ENCODE measurements at places on chromosomes 11 and 22.
A peak's percentile ranks its signal among the peaks of the same experiment; 100 is the strongest.

- DNase-seq: no peak
These were observed 389 bp downstream of the MICALL1 start for GRCh38 chr22:37906364-37907008.

DNA sequence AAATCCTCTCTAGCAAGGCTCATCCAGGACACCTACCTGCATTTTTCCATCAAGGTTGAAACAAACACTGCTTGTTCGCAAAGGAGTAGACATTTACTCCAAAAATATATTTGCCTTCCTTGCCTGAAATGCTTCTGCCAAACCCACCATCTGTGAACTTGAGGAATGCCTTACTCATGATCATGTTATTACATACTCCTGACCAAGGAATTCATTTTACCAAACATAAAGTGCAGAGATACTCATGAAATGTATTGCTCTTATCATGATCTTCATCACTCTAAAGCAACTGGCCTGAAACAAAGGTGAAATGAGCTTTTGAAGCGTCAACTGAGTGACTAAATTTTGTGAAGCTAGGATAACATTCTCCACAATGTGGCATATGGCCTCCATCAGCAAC is 243.1 kb upstream of the CCDC179 start:
- DNase-seq: no peak

- DNase-seq: no peak
These were observed 137.3 kb upstream of the THY1 start for GRCh38 chr11:119560291-119560690.

DNA sequence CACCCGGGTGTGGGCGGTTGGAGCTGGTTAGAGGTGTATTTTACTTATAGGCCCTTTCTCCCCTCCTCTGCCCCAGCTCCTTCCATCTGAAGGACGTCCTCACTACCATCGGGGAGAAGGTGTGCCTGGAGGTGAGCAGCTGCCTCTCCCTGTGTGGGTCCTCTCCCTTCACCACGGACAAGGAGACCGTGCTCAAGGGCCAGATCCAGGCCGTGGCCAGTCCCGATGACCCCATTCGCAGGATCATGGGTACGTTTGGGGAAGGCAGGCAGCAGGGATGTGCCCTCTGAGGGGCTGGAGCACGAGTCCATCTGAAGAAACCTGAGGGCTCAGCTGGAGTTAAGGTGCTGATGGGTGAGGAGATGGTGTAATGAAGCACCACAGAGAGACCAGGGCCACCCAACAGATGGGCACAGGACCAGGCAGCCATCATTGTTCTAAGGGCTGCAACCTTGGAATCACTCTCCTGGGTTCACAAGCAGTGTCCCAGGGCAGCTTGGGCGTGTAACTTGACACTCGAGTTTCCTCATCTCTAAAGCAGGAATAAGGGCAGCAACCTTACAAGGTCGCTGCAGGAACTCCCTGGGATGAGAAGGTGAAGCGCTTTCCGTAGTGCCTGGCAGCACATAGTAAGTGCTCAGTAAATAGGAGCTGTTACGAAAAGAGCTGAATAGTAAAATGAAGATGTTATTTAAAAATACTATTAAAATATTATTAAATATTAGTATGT is 29.4 kb downstream of the TCP11L1 start:
- no peak for DNase-seq

DNA sequence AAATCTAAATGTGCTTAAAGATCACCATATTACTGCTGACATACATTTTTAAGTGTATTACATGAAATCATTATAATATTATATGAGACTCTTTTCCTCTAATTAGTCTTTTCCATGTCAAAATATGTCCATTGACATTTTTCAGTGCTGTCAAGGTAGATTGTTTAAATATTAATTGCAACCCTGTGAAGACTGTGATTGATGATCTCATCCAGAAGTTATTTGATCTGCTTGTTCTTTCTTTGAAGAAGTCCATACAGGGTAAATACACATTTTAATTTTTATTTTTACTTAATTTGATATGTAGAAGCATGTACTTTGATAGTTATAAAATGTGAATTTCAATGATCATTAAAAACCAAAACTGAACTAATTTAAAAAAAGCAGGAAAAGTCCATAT is 38.4 kb downstream of the DYNC2H1 start:
- DNase-seq: no peak

- DNase-seq: no peak
These were observed 4.3 kb upstream of the SGSM3 start for GRCh38 chr22:40366068-40366467.

GRCh38 chr11:109892321-109892794 is 200.8 kb upstream of the ZC3H12C start:
- no peak for DNase-seq

DNA sequence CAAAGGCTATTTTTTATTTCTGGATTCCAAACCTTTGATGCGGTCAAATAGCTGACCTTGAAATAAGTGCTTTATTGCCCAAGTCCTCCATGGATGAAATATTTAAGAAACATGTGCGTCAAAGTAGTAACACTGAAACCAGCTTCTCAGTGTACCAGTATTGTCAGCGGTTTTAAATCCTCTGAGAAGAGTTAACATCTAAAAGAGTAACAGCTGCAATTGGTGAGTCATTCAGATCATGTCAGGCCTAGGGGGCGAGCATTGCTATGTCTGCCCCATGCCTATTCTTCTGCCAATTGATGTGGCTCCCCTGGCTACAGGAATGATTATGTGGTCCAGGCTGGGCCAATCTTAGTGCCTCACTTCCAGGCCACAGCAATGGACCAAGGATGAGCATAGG is 263.3 kb upstream of the SORL1-AS1 start:
- no peak for DNase-seq

- no peak for DNase-seq
These were observed 61.3 kb upstream of the NARS2 start for GRCh38 chr11:78635814-78636506.

DNA sequence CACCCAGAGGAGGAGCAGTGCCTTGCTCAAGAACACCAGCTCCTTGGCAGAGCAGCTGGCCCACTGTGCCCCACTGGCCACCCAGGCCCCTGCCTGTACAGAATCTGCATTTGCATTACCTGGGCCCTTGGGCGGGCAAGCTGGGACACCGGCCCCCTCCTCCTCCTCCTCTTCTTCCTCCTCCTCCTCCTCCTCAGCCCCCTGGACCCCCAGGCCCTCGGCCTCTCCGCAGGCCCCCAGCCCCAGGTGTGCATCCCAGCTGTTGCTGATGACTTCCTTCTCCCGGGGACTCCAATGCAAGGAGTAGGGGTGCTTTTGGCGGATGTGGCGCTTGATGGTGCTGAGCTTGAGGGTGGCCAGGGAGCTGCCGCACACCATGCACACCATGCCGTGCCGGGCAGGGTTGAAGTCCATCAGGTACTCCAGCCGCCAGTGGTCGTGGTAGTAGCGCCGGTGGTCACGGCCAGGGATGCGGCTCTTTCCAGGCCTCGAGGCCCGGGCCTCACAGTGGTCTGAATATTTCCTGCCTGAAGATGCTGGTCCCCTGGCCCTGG is 2.8 kb downstream of the ZFTA start:
- DNase-seq: no peak

DNA sequence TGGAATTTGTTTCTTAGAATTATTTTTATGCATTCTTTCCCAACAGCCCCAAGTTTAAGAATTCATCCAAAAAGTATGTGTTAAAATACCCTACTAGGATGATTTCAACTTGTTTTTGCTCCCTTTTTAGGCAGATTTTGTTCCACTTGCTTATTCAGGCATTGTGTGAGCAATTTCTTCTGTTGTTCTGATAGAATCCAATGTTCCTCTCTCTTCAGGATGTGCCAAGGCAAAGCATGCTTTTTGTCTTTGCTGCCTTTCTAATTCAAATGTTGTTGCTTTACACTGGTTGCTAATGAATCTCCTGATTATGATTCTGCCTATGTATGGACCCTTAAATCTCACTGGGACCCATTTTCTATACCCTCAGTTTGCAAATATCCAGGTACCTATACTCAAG is 131.2 kb upstream of the ARHGAP42 start:
- no peak for DNase-seq

- no peak for DNase-seq
These were observed 12.0 kb downstream of the C11orf58 start for GRCh38 chr11:16750417-16750816.

- no peak for DNase-seq
These were observed 51.6 kb downstream of the LGR4 start for GRCh38 chr11:27420722-27421572.

- no peak for DNase-seq
These were observed 23.3 kb upstream of the MMP7 start for GRCh38 chr11:102553835-102554282.

DNA sequence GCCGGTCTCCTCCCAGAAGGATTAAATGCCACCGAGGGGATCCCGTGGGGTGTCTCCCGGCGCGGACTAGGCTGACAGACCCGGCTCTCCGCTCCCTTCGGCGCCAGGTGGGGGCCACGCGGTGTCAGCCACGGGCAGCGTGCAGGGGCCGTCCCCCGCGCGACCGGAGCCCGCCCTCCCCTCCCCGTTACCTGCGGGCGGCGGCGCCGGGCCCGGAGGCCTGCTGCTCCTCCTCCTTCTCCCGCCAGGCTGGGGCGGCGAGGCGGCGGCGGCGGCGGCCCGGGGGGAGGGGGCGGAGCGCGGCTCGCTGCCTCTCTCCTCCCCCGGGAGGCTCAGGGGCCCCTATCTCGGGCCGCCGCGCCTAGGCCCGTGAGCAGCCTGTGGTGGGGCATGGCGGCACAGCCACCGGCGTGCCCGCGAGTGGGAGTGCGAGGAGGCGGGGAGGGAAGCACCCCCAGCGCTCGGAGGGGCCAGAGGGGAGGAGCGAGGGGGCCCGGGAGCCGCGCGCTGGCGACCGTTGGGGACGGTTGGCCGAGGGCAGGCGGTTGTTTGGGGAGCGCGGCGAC is 450 bp downstream of the ZBTB44 start:
- DNase-seq: peak; percentile 55

DNA sequence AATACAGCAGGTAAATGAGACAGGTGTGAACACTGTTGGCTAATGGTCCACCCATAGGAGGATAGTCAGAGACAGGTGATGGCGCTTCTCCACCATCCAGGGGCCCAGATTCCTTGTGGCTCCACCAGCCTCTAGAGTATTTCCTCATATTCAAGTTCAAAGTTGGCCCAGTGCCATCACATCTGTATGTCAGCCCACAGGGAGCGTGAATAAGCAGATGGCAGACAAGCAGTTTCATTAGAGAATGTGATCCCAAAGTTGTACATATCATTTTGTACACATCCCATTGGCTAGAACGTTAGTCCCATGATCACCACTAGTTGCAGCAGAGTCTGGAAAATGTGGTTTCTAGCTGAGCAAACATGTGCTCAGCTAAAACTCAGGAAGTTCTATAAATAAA is 11.0 kb upstream of the CWF19L2 start:
- no peak for DNase-seq

DNA sequence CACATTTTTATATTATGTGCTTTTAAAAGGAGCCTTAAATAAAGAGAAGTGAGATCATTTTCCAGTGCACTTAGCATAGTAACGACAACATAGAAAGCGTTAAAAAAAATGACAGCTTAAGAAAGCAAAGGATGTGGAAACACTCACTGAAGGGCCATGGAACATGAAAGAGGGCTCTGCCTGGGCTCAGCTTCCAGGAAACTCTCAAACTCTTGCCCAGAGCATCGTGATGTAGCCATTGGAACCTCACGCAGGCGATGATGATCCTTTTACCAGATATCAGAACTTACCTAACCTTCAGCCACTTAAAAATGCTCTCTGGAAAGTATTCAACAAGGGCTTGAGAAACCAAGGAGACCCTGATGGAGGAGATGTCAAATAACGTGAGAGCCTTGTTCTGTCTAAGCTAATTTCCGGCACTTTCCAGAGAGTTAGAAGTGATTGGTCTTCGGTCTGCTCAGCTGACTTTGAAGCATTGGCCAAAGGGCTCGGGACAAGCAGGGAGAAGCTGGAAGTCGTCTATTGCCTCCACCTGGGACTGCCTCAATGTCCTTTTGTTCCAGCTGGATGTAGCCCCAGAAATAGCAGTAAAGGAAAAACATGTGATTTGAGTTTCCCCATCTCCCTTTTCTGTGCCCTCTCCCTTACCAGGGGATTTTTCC is 21.5 kb upstream of the ETS1 start:
- DNase-seq: no peak

- DNase-seq: no peak
These were observed 16.9 kb downstream of the SERPINH1 start for GRCh38 chr11:75578977-75579376.

GRCh38 chr11:20156876-20157613 is 3.2 kb downstream of the DBX1 start:
- no peak for DNase-seq

DNA sequence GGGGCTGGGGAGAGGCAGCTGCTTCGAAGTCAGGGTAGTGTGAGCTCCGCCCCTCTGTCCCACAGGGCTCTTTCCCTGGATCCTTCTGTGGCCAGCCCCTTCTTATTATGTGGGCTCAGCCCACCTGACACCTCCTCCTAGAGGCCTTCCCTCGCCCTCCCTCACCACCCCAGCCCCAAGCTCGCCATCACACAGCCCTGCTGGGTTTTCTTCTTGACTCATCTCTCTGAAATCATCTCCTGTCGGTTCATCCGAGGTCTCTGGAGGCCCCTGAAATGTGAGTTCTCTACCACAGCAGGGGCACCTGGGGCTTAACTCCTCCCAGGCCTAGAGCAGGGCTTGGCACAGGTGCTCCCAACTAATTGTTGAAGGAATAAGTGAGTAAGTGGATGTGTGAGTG is 65.2 kb downstream of the CACNA1I start:
- DNase-seq: no peak

DNA sequence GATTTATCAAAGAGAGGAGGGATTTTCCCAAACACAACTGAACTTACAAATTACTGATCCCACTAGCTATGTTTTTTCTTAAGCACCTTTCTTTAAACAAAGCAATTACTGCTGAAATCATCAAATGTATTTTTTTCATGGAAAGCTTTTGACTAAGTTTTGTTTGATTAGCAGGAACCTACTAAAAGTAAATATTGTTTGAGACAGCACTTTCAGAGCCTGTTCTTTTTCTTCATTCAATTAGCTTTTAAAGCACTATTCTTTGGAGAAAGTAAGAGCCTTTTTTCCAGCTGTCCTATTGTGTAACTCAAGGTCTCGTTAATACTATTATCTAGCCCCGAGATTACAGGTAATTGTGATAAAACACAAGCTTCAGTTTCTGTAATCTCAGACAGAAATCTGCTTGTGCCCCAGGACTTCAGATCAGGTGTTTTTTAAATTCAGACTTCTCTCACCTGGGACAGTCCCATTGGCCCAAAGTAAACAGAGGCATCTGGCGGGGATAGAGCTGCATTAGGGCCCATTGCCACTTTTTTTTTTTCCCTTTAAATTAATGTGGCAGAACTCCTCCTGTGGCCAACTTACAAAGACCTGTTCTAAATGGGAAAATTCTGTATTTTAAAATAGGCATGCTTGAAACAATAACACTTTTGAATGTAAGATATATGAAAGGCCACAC is 11.0 kb downstream of the CSTPP1 start:
- no peak for DNase-seq

GRCh38 chr11:111942829-111943228 is 5.7 kb downstream of the DIXDC1 start:
- no peak for DNase-seq
